ENCODE measurements at places on chromosomes 16 and 17.

DNA sequence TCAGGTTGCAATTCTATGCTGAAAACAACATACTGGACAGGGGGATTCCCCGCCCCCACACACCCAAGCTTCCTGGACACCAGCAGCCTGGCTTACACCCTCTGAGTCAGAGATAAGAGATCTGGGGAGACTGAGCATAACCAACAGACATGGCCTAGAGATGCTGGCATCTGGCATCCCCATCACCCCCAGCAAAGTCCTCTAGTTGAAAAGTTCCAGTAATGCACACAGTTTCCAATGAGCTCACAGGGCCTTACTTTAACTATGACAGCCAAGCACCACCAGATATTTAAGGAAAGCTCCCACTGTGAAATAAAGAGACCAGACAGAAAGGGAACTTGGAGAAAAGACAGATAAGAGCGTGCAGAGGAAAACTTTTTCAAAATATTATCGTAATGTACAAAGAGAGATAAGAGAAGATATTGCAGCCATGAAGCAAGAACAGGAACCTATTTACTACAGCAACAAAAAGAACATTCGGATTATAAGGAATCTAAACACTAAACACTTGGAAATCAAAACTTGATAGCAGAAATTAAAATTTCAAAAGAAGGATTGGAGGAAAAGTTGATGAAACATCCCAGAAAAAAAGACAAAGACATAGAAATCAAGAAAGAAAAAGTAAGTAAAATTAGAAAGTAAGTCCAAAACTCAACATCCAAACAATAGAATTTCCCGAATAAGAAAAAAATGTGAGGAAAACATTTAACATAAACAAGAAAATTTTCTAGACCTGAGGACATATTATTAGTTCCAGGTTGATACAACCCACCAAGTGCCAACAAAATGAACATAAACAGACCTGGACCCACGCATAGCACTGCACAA lies 17.2 kb upstream of the ALOX15 start:
- no peak for DNase-seq

- no peak for DNase-seq
Measured at GRCh38 chr16:64292953-64293352, 828.9 kb downstream of the CDH11 start.

GRCh38 chr17:42111871-42112551 lies 503 bp downstream of the DHX58 start:
- DNase-seq = peak; percentile 48

- no peak for DNase-seq
Measured at GRCh38 chr17:39080421-39081078, 70.9 kb downstream of the PLXDC1 start.

DNA sequence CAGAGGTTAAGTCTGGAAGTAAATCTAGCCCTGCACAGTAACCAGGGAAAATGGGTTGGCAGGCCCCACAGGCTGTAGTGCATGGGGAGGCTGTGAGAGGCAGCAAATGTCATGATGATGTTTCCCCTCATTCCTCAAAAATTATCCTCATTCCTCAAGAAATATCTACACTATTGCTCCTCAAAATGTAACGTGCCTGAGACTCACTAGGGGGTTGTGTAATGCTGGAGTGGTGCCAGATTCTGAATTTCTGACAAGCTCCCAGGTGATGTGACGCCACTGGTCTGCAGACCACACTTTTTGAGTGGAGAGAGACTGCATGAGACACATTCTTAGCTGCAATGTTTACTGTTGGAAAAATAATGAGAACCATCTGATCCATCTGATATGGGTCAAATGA lies 1.2 kb upstream of the MPP3 start:
- DNase-seq = no peak

GRCh38 chr16:31135535-31136286 lies at the start of gene PRSS8:
Gene PRSS8, minus strand, starts transcription at chr16:31135727. Its CDS starts 229 bp downstream, at chr16:31135498.
- DNase-seq = peak; percentile 90

DNA sequence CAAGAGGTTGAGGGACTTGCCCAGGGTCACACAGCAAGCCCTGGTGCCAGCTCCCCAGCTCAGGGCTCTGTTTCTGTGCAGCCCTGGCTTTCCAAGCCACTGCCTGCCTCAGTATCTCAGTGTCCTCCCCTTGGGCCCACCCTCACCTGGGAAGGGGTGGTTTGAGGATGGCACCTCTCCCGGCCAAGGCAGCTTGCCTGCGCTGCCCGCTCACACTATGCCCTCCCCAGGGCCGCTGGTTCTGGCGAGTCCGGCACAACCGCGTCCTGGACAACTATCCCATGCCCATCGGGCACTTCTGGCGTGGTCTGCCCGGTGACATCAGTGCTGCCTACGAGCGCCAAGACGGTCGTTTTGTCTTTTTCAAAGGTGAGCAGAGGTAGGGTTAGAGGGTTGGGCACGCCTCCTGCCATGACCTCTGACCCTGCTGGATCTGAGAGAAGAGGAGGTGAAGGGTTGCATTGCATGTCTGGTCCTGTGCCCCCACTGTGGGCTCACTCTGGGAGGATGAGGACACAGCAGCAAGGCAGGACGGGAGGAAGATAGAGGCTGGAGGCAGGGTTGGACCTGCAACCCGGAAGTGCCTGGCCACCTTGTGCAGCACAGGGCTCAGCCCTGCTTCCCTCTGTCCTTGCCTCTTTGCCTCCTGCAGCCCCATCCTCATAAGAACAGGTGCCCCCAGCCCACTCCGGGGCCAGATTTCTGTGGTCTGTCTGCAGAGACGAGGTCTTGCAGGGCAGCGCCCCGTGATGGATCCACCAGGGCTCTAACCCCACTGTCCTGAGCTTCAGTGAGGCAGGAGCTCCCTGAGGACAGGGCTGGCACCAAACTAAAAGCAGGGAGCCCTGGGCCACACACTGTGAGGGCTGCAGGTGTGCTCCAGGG lies 16.7 kb downstream of the MMP15 start:
- no peak for DNase-seq

- DNase-seq = peak; percentile 40
Measured at GRCh38 chr17:40819528-40820125, 2.8 kb downstream of the KRT10 start.

GRCh38 chr17:64245218-64246145 lies 17.6 kb downstream of the TEX2 start:
- no peak for DNase-seq

DNA sequence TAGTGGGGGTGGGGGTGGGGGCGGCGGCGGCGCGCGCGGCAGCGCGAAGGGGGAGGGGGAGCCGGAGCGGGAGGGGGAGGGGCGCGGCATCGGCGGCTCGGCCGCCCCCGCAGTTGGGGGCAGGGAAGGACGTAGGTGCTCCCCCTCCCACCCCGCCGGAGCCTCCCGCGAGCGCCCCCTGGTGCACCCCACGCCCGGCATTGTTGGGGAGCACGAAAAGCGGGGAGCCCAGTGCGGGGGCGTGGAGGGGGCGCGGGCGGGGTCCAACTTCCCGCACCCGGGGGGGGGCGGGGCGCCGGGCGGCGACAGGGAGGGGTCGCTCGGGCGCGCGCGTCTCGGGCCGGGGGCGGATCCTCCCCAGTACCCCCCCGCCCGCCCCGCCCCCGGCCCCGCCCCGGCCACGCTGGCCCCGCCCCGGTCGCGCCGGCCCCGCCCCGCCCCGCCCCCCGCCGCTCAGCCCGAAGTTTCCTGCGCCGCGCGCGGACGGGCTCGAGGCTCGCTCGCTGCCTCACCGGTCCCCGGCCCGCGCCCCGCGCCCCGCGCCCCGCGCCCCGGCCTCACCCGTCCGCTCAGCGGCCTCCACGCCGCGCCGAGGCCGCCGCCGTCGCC lies at the start of gene CACNA1H:
TSS of gene CACNA1H (plus strand) at position 456 of the 609 bp plus-strand sequence. CDS start 632 bp downstream, outside the sequence.
- peak; percentile 87 for DNase-seq

GRCh38 chr17:80786470-80786869 lies 205.2 kb upstream of the CHMP6 start:
- no peak for DNase-seq

Data from T47D (cell line).